ENCODE measurements at places on chromosomes 3 and 15. TPM values are rescaled to one million over a fixed set of nuclear protein-coding genes. Genes with fewer than 3 reads are reported as not detected.

The BFSP2 gene
- total RNA-seq = not detected

The GNB4 gene
- 19.4 TPM for total RNA-seq

The MCTP2 gene
- total RNA-seq = 5.7 TPM

- no peak for DNase-seq
- H3K36me3 ChIP-seq = no peaks in the 10 kb centered on the region
- no peaks in the 10 kb centered on the region for H3K4me1 ChIP-seq
Observed at GRCh38 chr3:100899440-100900091, 93.7 kb downstream of the ABI3BP start.

DNA sequence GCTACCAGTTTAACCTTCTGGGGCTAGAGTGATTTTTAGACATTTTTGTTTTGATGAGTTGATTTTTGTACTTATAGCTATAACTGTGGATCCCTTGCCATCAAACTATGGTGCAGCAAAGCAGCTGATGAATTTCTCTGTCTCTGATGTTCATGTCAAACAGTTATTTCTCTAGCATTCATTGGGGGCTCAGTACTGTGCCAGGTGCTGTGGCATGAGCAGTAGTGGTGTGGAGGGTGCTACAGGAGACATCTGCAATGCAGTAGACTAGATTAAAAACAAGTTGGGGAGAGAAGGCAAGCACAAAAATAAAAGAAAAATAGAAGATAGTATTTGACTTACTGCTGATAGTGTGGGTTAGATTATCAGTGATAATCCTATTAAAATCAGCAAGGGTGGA lies 95.3 kb downstream of the AKAP13 start:
- no peak overlapping the region for H3K27ac ChIP-seq
- no peak overlapping the region for H3K4me3 ChIP-seq
- no peaks in the 10 kb centered on the region for H3K27me3 ChIP-seq
- no peaks in the 10 kb centered on the region for H3K4me1 ChIP-seq
- no peaks in the 10 kb centered on the region for H3K36me3 ChIP-seq

GRCh38 chr3:901953-902778 lies 190.7 kb upstream of the CNTN6 start:
- no peaks in the 10 kb centered on the region for H3K36me3 ChIP-seq
- DNase-seq = no peak
- no peak overlapping the region for H3K4me3 ChIP-seq
